Smooth muscle cell of trachea (primary cell): ENCODE measurements at places on chromosomes 7 and 10. TPM values are rescaled to one million over a fixed set of nuclear protein-coding genes. Genes with fewer than 3 reads are reported as not detected.

MINPP1 gene
- total RNA-seq, result 36.4 and 52.4 TPM in 2 replicates

CLRN3 gene
- not detected in 2 replicates for total RNA-seq

NRG3 gene
- under 0.01 TPM in 1 of 2 replicates, not detected in the other for total RNA-seq

KIF20B gene
- total RNA-seq, result 3.3 and 29.2 TPM in 2 replicates

C7orf33 gene
- total RNA-seq, result not detected in 2 replicates

UCMA gene
- total RNA-seq, result not detected in 2 replicates

ASB10 gene
- total RNA-seq, result not detected in 2 replicates

NODAL gene
- total RNA-seq, result not detected in 2 replicates

IDI2 gene
- not detected in 2 replicates for total RNA-seq

KIF11 gene
- 3.3 and 44.1 TPM in 2 replicates for total RNA-seq

ABCB4 gene
- 4.6 and 4.8 TPM in 2 replicates for total RNA-seq

ATG9B gene
- under 0.01 and 0.15 TPM in 2 replicates for total RNA-seq

NEBL gene
- total RNA-seq, result 0.15 and 0.17 TPM in 2 replicates

FKBP6 gene
- not detected in 2 replicates for total RNA-seq

NUPR2 gene
- total RNA-seq, result not detected in 2 replicates

TMEM184A gene
- total RNA-seq, result not detected in 2 replicates

SAMD9 gene
- 13.4 and 13.8 TPM in 2 replicates for total RNA-seq

CALHM1 gene
- total RNA-seq, result not detected in 2 replicates

GNAT3 gene
- total RNA-seq, result not detected in 2 replicates

DDIT4 gene
- total RNA-seq, result 267 and 437 TPM in 2 replicates
